T-helper 1 cell (primary cell): ENCODE measurements at places on chromosomes 4 and X.

DNA sequence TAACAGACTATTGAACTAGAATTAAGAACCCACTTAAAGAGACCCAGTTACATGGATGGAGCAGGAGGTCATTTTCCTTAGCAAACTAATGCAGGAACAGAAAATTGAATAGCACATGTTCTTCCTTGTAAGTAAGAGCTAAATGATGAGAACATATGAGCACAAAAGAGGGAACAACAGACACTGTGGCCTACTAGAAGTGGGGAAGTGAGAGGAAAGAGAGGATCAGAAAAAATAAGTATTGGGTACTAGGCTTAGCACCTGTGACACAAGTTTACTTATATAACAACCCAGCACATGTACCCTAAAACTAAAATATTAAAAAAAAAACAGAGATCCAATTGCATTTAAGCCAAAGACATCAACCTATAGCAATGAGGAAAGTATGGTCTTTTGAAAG lies 26.2 kb downstream of the ARAP2 start:
- no peak for DNase-seq

GRCh38 chr4:11720292-11720691 lies 291.6 kb upstream of the HS3ST1 start:
- DNase-seq: no peak

DNA sequence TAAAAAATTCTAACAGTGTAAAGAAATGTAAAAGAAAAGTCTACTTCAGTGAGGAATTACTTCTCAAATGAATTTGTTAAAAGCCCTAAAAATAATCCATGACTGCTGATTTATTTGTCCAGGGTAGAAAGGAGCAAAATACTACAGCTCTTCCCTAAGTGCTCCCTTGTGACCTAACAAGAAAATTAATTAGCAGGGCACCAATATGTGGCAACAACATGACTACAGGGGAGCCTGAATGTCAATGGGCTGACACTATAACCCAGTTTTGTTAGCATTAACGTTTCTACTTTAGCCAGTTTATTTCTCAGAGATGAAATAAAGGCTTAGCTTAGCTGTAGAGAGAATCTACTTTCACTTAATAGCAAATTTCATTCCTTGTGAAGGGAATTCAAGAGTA lies 918.9 kb upstream of the EPHA5 start:
- DNase-seq: no peak

DNA sequence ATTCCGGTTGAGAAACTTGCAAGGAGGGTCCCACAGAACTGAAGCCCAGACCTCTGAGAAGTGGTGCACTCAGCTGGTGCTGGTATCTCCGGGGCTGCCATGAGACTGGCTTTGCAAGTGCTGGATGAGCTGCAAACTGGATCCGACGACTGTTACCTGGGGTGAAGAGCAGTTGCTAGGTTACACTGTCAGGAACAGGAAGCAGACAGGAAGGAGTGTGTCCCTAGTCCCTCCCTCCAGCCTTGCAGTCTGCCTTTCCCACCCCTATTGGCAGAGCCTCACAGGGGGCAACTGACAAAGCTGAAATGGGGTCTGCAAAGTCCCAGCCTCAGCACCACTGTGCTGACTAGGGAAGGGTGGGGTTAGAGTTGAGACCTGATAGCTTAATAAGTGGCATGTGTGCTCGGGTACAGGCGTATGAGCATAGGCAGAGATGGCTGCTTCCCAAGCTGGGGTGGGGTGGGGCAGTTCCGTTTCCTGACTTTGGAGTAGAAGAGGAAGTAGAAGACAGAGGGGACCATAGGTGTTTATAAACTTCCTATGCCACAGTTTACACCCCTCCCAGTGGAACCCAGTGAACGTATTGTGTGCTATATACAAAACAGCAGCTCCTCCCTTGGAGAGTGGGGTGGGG lies 18.0 kb downstream of the PPEF1 start:
- no peak for DNase-seq

DNA sequence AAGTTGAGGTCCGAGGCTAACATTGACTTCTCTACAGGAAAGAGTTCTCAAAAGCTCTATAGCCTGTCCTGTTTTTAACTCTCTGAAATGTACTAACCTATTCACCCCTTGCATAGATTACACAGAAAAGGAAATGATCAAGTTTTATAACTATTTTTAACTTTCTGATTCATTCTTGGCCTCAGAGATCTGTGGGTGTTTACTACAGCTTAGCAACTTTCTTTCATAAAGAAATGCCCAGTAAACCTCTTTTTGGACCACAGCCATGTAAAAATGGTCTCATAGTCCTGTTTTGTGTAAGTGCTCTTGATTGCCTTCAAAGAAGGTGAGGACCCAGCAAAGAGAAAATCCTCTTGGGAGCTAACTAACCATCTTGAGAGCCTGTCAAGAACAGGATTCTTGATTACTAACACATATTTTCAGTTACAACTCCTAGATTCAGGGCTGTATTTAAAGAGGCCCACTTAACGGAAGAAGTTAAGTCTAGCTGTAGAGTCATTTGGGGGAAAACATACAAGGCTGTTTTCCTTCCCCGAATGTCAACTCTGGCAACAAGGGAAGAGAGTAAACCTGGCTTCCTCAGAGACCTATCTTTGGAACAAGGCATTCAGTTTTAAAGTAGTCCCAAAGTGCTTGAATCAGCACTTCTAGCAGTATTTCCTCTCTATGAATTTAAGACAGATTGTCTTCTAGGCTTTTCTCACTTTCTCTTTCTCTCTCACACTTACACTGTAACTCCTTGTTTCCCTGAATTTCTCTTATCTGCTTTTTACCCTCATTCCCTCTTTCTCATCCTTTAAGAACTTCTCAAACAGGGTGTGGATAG lies 78.2 kb downstream of the IL21 start:
- DNase-seq: no peak

DNA sequence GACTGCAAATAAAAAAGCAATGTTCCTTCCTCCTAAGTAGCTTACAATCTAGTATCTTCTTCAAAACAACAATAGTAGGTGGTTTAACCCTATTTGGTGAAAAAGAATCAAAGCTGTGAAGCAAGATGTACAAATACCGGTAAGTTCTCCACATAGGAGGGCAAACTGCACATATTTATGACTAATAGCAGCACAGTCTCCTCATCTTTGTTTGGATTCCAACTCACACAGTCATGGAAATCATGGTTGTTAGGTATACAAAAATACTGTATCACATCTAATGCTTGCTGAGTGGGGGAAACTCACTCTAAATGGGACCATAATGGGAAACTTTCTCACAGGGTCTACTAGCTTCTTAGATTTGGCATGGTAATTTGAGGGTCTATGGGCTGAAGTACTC lies 597.2 kb downstream of the INPP4B start:
- no peak for DNase-seq

GRCh38 chrX:136021903-136022302 lies 36.7 kb downstream of the SLC9A6 start:
- DNase-seq: no peak
